ENCODE measurements at places on chromosomes 7 and 10.

DNA sequence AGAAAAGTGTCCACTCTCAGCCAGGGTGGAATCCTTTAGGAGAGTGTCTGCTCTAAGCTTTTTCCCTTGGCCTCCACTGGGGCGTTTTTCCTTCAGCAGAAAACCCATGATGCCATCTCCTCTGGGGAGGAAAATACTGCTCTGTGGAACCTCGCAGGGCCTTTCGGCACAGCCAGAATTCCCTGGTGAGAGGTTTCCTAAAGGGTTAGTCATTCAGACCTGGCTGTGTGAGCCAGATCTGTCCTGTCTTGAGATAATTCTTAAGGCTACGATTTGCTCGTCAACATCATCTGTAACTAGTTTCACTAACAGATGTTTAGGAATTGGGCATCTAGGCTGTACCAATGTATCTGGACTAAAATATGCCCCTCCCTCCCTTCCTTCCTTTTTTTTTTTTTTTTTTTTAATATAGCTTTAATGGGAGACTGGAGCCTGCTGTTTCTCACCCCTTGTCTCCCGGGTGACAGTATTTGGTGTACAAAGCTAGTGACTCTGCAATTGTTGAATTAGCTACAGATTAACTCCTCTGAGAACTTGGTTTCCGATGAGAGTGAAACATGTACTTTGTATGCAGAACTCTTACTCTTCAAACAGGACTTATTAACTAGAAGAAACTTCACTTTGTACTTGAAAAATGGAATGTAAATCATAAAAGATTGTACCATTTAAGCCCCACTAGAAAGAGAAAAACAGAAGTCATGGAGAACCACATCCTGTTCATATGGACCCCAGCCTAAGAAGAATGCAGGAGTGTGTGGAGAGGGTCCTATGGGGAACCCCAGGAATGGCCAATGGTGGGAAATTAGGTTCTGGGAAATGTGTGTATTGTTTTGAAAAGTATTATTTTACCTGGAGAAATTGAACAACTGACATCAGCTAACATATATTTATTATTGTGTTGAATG, 230.9 kb downstream of the CAMK1D start:
- DNase-seq, result no peak

DNA sequence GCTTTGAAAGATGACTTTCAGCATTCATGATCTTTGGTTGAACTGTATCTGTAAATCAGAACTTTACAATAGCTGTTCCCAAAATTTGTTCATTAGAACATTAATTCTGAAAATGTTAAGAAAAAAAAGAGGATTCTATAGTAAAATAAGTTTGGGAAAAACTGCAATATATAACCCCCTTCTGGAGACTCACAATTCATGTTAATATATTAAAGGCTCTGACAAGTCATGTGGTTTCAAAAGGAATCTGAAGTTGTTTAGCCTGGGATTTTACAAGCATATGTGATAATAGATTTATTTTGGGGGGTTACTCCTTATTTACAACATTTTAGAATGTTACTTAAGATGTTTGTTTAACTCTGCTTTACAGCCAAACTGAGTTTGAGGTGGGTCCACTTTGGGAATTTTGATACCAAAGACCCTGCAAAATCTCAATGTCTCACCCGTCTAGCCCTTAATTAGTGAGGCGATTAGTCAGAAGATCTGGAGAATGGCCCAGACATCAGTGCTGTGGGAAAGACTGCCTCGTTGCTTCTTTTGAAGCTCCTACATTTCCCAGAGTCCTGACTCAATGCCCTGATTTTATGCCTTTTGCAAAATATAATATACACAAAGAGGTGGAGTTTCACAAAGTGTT, 40.0 kb downstream of the CDK1 start:
- no peak for DNase-seq

DNA sequence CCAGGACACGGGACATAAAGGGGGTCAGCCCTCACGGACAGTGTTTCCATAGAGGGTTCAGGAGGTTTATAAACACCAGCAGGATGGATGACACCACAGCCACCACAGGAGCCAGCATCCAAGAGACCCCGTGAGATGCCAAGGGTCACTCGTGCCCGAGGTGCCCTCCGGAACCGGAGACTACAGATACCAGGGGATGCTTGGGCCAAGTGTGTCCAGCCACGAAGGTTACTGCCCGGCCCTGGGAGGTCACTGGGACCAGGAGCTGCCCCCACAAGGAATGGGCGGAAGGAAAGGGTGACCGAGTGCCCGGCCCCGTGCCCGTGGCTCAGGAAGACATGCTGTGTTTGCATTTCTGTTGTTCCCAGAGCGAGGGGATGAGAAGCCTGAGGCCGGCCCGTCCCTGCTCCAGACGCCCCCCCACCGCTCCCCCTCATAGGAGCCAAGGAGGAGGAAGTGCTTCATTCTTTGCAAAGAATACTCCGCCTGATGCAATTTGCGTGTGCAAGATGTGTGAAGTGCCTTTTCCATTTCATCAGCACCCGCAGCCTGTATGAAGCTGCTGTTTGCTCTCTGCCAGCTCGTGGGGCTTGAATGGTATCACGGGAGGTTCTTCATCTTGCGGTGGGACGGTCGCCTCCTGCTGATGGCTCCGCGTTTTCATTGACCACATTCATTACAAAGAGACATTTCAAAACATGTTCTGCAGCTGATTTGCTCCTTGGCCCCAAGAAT, 176.4 kb downstream of the ELFN1 start:
- no peak for DNase-seq

DNA sequence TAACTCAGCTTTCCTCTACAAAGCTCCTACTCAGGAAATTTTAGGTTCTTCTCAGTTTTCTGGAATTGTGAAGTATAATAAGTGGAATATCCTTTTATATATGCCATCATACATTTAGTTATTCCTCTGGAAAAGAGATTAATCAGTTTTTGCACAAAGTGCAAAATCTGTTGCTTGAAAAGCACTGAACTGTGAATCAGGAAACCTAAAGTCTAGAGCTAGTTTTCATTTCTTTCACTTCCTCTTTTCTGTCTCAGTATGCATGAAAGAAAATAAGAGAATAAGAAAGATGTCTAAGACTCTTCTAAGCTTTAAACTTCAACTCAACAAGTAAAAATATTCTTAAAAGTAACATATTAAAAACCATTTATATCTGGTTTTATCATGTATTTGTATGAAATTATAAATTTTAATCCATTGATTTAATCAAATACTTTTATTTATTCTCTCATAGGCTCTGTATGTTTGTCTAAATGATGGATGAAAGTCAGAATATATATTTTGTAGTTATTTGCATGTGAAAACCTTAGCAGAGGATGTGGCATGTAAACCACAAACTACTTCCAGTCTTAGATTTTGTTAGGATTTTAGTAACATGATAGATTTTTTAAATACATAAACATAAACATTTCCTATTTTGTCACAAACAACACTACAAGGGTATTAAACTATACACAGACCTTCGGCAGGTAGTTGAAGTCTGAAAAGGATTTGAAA, 1073.0 kb downstream of the XPNPEP1 start:
- no peak for DNase-seq

DNA sequence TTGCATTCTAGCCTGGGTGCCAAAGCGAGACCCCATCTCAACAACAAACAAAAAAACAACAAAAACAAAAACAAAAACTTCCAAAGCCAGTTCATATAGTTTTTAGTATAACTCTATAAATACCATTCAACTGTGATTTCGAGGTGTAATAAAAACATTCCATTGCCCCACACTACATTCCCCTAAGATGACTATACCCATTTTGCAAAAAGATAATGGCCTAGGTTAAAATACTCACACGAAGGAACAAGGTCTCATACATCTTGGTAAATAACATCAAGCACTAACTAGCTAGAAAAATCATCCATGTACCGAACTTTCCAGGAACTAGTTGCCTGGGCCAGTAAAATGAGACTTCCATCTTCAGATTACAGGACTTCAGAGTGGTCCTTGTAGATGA, 55.4 kb downstream of the GLI3 start:
- DNase-seq, result no peak

DNA sequence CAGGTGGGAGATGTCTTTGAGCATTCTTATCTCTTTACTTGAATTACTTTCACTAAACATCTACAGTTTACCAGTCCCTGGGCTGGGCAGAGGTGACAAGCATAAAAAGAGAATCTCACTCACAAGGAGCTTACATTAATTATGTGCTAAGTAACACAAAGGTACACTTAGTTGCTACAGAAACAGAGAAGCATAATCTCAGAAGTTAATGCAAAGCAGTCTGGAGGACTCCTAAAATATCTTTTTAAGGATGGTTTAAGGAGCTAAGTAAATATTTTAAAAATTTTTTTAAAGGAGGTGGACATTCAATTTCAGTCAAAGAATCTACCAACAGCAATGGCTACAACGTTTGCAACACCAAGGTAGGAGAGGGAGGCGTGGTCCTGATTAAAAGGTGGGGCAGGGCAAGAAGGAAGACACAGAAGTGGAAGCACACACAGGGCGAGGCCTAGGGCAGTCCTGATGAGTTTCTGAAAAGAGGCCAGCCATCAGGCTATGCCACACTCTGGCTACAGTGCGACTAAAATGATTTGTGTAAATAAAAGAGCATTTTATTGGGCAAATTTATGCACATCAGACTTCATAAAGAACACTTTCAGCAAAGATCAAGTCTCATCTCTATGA, 5.3 kb downstream of the LARP4B start:
- DNase-seq, result no peak

GRCh38 chr7:99099499-99100077, 44.3 kb downstream of the SMURF1 start:
- no peak for DNase-seq

GRCh38 chr7:128755819-128756476, 16.8 kb downstream of the CALU start:
- DNase-seq, result peak; percentile 35

GRCh38 chr10:44992070-44992731, 8.5 kb upstream of the ZNF22 start:
- no peak for DNase-seq

GRCh38 chr7:135653340-135654080, 8.8 kb upstream of the STMP1 start:
- DNase-seq, result no peak

DNA sequence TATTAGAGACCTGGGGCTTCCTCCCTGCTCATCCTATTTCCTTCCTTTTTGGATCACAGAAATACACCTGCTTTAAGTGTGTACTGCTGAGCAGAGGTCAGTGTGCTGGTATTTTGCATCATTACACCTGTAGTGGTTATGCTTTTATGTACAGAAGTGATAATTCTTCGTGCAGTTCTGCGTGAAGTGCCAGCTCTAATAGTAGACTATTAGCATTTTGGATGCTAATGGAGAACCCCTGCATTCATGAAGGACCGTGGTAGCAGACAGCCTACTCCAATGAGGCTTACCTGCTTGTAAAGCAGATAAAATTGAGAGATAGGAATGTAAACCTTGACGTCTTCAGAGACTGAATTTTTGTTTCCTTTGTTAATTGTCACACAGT, 114.3 kb downstream of the CDK14 start:
- DNase-seq, result no peak

- DNase-seq, result no peak
These were observed 56.1 kb upstream of the NOBOX start for GRCh38 chr7:144459635-144460034.

GRCh38 chr7:49771427-49772176, 1.8 kb upstream of the VWC2 start:
- DNase-seq, result no peak

DNA sequence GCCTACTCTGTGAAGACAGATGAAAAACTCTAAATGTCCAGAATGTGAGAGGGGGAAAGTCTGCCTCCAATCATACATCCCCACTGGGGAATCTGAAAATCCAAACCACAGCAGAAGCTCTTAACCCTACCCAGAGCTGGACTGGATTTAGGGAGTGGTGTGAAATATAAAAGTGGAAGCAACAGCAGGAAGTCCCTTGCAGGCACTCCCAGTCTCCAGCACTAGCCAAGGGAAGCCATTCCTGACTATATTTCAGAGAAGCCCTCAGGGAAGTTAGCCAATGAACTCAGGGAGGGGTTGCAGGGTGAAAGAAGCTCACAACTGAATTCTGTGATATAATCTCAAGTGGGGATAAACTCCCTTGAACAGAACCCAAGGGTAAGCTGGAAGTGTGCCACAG, 51.5 kb downstream of the CRPPA start:
- no peak for DNase-seq

GRCh38 chr10:28737096-28737495, 59.8 kb downstream of the BAMBI start:
- no peak for DNase-seq

DNA sequence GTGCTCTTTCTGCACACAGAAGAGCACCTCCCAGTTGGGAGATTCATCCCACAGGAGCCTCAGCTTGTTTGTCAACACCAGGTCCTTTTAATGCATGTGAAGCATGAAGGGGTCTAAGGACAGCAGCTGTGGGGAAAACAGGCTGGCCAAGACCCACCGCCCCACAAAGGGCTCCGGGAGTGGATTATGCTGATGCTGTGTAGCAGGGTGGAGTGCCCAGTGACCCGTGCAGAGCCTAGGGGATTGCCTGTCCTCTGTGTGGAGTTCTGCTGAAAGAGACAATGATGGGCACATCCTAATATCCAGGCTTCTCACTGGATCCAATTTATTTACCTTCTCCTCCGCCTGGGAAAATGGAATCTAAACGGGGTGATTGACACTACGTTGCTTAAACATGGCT, 74.0 kb downstream of the PIP4K2A start:
- DNase-seq, result no peak

DNA sequence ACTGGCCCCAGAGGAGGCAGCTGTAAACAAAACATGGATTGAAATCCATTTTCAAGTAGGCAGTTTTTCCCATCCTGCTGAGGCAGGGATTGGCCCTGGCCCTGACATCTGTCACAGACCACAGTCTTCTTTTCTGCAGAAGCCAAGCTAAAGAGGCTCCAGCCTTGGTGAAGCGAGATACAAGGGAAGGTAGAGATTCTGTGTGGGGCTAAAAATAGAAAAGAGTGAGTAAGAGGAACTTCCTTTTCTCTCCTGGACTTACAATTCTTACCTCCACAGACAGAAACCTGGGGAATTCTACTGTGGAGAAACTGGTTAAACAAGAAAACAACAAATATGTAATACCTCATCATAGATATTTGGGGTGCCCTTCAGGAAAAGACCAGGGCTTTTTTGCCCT, 624.8 kb upstream of the FZD8 start:
- no peak for DNase-seq

DNA sequence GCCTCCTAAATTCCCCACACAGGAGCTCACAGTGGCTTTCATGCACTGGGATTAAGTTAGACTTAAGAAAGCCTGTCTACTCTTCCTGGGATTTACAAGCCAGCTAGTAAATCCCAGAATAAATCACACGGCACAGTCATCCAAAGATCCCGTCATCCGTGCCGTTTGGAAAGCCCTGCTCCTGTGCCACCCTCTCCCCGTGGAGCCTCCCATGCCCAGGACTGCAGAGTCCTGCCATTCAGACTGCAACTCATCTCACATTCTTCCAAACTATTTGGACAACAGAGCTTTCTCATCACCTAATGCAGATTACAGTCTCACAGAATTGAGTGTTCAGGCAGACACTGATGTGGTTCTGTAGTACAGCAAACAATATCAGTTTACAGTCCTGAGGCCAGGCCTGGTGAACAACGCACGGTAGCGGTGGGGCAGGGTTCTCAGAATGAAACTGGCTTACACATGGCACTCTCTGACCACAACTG, 166.5 kb downstream of the EGFR start:
- no peak for DNase-seq

- DNase-seq, result peak; percentile 50
These were observed 12.6 kb downstream of the RGR start for GRCh38 chr10:84257343-84258020.

Measured in cerebellum (tissue), 4 donors.